Effector memory CD8-positive, alpha-beta T cell (primary cell): ENCODE measurements at places on chromosomes 5 and 9.

- H3K27ac ChIP-seq: peak overlapping the region; percentile 69
- H3K36me3 ChIP-seq: peaks cover 85% of the 10 kb centered on the region
- DNase-seq: no peak
- H3K27me3 ChIP-seq: no peaks in the 10 kb centered on the region
- peaks cover 56% of the 10 kb centered on the region for H3K4me1 ChIP-seq
These were observed 73.1 kb downstream of the RGS3 start for GRCh38 chr9:113536483-113537228.

DNA sequence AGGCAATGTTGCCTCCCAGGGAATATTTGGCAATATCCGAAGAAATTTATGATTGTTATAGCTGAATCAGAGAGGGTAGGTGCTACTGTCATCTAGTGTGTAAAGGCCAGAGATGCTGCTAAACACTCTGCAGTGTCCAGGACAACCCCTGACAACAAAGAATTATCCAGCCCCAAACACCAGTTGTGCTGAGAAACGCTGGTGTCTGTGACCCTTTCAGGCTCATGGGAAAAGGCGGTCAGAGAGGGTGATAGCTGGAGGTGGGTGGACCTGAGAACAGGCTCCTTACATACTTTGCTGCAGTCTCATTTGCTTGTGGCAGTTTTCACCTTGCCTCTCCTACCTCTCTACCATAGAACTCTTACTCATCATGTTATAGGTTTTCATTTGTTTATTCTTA is 295.3 kb upstream of the DMRT1 start:
- DNase-seq: no peak
- no peaks in the 10 kb centered on the region for H3K36me3 ChIP-seq
- peaks cover 53% of the 10 kb centered on the region for H3K27me3 ChIP-seq
- H3K4me1 ChIP-seq: no peaks in the 10 kb centered on the region

DNA sequence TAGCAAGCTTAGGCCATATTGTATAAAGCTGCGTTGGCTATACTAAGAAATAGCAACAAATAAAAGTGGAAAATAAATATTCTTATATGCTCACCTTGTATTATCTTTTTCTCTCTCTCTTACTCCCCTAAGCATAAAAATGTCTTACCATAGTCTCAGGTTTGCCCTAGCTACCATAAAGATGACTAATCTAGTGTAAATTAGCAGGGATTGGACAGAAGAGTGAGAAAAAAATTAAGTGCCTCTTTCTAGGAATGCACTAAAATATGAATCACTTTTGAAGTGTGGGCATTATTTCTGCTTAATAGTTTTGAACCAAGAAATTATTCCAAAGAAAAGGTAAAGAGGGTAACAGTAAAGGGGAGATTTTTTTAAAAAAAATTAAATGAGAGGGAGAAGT is 201.3 kb downstream of the HINT1 start:
- H3K27me3 ChIP-seq: no peaks in the 10 kb centered on the region
- no peak overlapping the region for H3K27ac ChIP-seq
- no peak overlapping the region for H3K4me3 ChIP-seq
- DNase-seq: no peak

DNA sequence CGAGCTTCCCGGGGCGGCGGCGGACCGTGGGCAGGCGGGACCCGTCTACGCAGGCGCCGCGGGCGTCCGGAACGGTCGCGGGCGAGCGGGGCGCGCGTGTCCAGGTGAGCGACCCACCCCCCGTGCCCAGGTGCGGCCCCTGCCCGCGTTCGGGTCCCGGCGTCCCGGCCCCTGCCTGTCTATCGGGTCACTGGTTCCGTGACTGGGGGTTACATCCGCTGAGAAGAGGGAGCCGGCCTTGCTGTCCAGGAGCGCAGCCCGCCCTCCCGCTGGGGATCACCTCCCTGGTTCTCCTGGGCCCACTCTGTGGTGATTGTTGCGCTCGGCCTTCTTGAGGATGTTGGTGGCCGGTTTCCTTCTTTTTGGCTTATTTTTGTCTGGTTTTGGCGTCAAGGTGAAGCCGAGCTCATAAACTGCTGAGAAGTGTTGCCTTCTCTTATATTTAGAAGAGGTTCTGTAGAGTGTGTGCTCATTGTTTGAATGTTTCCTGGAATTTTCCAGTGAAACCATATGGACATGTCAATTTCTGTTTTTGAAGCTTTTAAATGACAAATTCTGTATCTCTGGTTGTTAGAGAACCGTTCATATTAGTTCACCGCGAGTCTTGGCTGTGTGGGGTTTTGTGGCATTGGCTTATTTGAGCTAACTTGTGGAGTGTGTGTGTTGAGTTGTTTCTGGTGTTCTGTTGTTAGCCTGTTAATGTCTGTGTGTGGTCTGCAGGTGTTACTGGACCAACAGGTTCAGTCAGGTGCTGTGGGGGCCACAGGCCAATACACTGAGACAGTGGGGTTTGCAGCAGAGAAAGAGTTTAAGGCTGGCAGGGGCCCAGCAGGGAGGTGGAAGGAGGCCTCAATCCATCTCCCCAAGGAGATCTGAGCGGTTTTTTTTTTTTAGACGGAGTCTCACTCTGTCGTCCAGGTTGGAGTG is 621 bp downstream of the CEP72 start:
- peak overlapping the region; percentile 94 for H3K4me3 ChIP-seq
- peak overlapping the region; percentile 91 for H3K27ac ChIP-seq
- peaks cover 39% of the 10 kb centered on the region for H3K4me1 ChIP-seq
